ENCODE measurements at places on chromosomes 4 and X.

DNA sequence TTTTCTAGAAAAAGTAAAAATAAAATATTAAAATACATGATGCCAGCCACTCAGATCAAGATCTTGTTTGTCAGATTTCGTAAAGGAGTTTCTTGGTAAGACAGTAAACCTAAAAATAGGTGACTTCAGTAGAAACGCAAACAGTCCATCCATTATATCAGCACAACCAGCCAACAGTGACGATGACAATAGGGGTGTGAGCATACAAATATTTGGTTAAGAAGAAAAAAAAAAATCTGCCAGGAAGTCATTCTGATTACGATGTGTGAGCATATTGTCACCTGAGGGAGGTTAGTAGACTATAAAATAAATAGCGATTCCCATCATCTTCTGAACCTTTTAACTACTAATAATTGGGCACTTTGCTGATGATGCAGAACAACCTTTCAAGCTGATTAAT lies 37.6 kb downstream of the SLC7A11 start:
- DNase-seq, result no peak

GRCh38 chr4:5524446-5525299 lies 183.7 kb downstream of the EVC2 start:
- DNase-seq, result peak; percentile 91

GRCh38 chr4:30208731-30209435 lies 511.3 kb upstream of the PCDH7 start:
- no peak for DNase-seq

DNA sequence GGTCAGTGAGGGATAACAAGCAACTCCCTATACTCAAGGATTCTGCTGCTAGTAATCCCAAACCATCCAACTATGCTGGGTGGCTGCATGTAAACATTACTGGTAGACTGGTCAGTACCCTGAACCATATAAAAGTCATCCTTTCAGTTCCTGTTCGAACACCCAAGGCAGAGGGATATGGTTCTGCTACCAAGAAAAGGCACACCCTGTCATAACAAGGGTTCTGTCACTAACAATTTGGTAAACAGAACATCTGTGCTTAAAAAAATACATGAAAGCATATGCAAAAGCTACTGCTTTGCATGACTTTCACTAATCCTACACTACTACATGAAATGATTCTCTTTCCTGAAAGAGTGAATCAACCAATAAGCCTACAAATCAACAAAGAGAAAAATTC lies 76.8 kb upstream of the MCF2 start:
- DNase-seq, result no peak

Measured in DMS 273 treated with DMSO at 0.1 percent for 48 hours (cell line).